Gastroesophageal sphincter (tissue), 4 donors: ENCODE measurements at places on chromosomes 2 and 18. TPM values are rescaled to one million over a fixed set of nuclear protein-coding genes. Genes with fewer than 3 reads are reported as not detected.

ACVR1C gene
- 0.31 TPM for total RNA-seq

GRCh38 chr2:32937602-32938448 is 8.9 kb upstream of the LTBP1 start:
- no peak for ATAC-seq

BOK gene
- total RNA-seq, result 128 TPM

GRCh38 chr2:195734395-195734794 is 77.4 kb downstream of the SLC39A10 start:
- no peak for ATAC-seq

- no peak for ATAC-seq
Observed at GRCh38 chr2:55779459-55780421, 86.1 kb upstream of the PNPT1 start.

PLCL1 gene
- total RNA-seq, result 41.2 TPM

GRCh38 chr2:155424518-155424917 is 726.0 kb downstream of the KCNJ3 start:
- no peak for ATAC-seq

- ATAC-seq, result no peak
Observed at GRCh38 chr2:101952551-101952950, 39.2 kb upstream of the IL1R2 start.

CXCR1 gene
- not detected for total RNA-seq

DNA sequence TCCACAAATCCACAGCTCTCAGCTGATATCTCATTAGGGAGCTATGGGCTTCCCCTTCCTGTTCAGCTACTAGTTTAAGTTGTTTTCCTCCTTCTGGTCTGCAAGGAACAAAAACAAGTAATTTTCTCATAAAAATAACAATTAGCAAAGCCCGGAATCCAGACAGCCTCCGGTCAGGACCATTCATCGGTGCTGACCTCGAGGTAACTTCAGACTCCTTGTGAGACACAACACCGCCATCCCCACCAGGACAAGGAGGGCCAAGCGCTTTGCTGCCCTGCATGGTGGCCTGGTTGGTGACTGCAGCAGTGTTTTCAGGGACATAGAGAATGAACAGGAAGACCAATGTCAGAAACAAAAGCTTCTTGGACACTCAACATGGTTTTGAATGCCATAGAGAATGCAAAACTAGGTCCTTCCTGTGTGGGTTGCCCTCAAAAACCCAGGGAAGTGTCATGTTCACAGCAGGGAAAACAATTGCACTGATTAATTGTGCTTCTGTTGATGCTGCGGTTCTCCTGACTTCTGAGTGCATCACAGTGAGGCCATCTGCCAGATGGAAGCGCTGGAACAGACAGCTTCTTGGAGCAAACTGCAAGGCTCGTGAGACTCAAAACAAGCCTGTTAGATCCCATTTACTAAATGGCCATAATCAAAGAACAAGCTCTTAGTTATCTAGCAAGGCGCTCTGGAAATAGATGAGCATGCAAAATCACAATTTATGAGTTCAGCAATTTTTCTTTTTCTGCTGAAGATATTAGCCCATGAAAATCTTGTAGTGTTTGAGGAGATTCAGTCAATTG is 77.1 kb downstream of the HS1BP3 start:
- ATAC-seq, result peak; percentile 40

DNA sequence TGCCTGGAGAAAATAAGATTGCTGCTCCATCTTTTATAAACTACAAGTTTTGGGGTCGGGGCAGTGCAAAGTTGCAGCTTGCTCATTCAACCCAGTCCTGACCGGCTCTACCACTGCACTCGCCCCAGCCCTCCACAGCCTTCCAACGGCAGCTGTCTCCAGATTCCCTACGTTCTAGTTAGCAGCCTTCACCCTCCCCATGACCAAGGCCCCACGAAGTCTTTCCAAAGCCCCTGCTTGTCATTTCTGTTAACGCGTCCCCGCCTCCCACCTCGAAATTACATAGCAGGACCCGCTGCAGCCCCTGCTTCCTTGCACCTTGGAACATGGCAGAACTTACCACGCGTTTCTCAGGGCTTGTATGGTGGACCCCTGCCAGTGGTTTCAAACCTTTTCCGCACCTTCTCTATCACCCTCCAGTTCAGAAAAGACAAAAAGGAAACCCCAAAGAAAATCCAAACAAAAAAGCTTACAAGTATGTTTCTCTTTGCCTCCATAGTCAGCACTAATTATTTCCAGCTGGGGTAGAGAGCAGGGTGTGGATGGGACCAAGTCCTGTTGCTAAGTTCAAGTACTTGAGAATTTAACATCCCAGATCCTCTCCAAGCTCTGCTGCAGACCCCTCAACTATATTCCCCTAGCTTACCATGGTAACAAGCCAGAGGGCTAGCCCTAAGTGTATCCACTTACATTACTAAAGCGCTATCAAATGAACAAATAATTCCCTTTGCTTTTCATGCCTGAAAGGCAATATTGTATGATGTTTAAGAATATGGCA is 161.5 kb downstream of the TGIF1 start:
- ATAC-seq, result no peak

NTSR2 gene
- total RNA-seq, result not detected

- no peak for ATAC-seq
Observed at GRCh38 chr2:18626958-18627650, 37.7 kb upstream of the NT5C1B start.

DNA sequence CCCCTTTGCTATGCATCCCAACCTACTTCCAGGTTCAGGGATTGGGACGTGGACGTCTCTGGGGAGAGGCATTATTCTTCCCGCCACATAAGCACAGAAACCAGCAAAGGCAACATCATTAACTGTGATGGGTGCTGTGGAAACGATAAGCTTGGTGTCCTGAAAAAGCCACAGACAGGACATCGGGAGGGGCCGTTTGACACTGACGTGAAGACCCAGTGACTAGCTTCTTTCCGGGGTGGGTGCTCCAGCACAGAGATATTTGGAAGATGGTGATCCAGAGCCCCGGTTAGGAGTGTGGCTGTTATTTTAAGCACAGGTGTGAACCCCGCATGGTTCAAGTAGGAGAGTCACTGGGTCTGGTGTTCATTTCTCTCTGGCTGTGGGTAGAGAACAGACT is 163.8 kb upstream of the HDAC4 start:
- no peak for ATAC-seq

- ATAC-seq, result no peak
Observed at GRCh38 chr2:205775097-205775877, 93.0 kb downstream of the NRP2 start.

ASB1 gene
- total RNA-seq, result 39.3 TPM

IL1B gene
- not detected for total RNA-seq

DNA sequence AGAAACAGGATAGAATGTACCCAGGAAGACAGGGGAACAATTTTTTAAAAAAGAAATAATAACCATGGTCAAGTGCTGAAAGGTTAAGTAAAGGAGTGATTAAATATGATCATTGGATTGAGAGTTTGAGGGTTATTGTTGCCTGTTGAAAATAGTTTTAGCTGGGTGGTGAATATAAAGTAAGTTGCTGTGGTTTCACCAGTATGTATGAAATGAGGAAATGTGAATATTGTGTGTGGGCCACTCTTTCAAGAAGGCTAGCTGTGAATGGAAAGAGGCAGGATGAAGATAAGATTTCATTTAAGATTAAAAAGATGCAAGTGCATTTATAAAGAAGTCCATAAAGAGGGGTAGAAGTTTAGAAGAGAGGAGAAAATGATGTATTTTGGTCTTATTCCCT is 53.8 kb downstream of the GULP1 start:
- ATAC-seq, result no peak

GLI2 gene
- 22.3 TPM for total RNA-seq

SCYGR4 gene
- total RNA-seq, result not detected

REV1 gene
- 61.5 TPM for total RNA-seq

CDH20 gene
- total RNA-seq, result 1.6 TPM

- no peak for ATAC-seq
Observed at GRCh38 chr2:64906853-64907536, 82.2 kb upstream of the SLC1A4 start.

DNA sequence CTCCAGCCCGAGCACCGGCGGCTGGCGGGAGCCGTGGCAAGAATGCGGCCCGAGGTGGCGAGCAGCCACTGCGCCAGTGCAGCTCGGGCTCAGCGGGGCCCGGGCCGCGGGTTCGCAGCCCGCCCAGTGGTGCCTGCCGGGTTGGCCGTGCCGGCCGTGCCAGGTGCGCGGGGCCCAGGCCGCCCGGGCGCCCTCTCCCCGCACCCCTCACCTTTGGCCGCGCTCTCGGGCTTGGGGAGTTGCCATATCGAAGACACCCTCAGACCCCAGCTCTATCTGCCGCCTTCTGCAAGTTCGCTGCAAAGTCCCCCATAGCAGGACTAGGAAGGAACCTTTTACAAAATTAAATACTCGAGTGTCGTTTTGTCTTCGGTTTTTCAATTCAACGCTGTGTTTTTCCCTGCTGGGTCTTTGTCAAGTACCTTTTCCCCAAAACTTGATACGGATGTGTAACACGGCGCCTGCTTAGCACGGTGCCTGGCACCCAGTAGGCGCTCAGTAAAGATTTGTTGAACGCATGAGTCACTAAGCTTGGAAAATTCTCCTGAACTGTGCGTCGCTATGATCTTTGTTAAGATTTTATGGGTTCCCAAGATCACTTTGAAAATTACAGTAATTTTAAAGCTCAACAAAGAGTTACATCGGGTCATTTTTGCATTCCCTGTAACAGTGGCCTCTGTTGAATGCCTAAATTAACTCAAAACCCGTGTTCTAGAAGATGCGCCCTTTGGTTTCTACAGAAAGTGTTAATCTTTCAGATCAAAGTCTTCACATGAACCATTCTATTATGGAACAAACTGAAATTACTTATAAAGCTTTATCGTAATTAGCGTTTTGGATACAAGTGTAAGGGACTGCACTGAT is 750 bp downstream of the STRADB start:
- ATAC-seq, result no peak

GRCh38 chr2:69997015-69997830 is 35.8 kb upstream of the ASPRV1 start:
- no peak for ATAC-seq

GRCh38 chr18:46672062-46672970 is 15.3 kb upstream of the LOXHD1 start:
- no peak for ATAC-seq

NPC1 gene
- 63.2 TPM for total RNA-seq

CNRIP1 gene
- total RNA-seq, result 39.1 TPM

DNA sequence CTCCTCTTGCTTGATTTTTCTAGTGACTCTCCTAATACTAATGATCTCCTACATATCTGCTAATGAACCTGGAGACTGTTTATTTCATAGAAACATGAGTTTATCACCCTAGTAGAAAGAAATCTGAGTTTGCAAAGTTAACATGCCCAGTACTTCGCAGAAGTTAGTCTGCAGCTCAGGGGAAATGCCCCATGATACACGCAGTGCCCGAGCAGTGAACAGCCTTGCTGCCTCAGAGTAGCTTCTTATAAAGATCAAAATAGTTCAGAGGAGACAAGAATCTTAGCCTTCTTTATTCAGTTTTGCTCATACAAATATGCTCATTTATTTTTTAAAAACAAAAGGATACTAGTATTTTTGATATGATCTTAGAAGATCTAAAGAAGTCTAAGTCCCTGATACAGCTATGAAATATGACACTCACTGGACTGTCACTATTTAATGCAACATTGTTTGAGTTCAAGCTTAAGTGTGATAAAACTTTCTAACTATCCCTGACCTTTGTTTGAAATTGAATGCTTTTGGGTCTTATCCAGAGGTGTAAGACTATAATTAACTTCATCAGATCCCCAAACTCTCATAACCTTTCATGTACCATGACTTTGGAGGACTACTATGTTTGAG is 20.5 kb downstream of the FRZB start:
- no peak for ATAC-seq

- no peak for ATAC-seq
Observed at GRCh38 chr2:197883354-197884032, 79.1 kb downstream of the PLCL1 start.

RGPD4 gene
- not detected for total RNA-seq

- ATAC-seq, result no peak
Observed at GRCh38 chr2:54680397-54681041, 42.9 kb upstream of the EML6 start.

PDE1A gene
- 12.8 TPM for total RNA-seq

C1QL2 gene
- total RNA-seq, result not detected

GRCh38 chr2:33104052-33104623 is 157.4 kb downstream of the LTBP1 start:
- no peak for ATAC-seq

- no peak for ATAC-seq
Observed at GRCh38 chr2:104254017-104254416, 599.9 kb upstream of the POU3F3 start.

DNA sequence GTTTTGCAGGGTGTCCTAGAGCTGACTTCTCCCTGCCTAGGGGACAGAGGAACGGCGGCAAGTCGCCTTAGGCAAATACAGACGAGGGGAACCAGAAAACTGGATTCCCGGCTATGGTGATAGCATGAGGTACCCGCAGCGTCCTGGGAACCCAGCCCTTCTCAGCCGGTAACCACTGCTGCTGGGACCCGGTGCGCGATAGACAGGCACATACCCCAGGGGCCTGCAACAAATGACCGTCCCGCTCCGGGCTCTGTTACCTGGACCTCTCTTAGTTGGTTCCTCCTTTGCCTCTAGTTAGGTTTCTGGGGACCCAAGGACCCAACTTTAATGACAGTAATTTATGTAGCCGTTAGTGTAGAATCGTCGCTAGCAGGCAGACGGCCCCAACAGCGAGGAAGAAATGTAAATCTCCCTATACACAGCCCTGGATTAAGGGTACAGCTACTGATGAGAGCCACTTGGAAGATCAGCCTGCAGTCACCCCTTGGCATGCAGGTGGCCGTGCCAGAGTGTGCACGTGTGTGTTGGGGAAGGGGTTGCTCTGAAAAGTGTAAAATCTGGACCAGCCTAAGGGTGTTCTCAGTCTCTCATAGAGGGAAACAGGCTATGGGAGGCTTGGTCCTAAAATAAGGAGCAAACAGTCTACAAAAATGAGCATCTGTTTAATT is 819 bp upstream of the SERPINE2 start:
- ATAC-seq, result no peak

GRCh38 chr2:28821295-28821958 is 10.8 kb downstream of the SPDYA start:
- ATAC-seq, result peak; percentile 78

PRKAG3 gene
- total RNA-seq, result not detected

- ATAC-seq, result no peak
Observed at GRCh38 chr2:4415810-4416413, 712.5 kb downstream of the DCDC2C start.

PTH2R gene
- total RNA-seq, result not detected

DNA sequence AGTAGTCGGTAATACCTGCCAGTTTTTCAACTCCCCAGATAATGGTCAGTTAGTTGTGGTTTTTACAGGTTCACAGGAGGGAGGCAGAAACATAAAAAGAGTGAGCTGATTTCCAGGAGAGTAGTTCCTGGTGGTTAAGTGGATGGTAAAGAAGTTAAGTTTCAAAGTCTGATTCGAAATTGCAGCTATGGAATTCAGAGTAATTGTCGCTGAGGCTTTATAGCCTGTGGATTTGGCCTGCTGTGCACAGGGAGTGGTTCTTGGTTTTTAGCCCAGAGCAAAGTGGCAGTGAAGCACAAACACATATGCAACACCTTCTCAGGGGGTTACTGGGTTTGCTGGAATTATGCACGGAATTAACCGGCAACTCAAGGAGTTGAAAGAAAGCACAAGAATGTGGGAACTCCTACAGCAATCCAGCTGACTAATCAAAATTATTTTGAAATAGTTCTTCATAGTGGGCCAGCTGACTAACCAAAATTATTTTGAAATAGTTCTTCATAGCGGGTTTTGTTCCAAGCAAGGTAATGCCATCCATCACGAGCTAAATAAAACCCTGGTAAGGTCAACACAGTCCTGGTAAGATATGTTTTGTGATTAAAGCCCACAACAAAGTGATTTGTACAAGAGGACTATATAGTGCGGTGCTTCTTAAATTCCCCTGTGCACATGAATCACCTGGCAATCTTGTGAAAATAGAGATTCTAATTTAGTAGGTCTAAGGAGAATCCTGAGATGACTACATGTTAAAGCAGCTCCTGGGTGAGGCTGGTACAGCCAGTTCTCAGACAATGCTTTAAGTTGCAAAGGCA is 94.4 kb downstream of the SGPP2 start:
- ATAC-seq, result peak; percentile 83
